Daoy (cell line): ENCODE measurements at places on chromosomes 3 and 15.

- no peak for DNase-seq
Observed at GRCh38 chr3:5690904-5691532, 503.5 kb downstream of the EDEM1 start.

GRCh38 chr3:182201456-182202168 is 489.9 kb downstream of the SOX2 start:
- DNase-seq, result no peak

DNA sequence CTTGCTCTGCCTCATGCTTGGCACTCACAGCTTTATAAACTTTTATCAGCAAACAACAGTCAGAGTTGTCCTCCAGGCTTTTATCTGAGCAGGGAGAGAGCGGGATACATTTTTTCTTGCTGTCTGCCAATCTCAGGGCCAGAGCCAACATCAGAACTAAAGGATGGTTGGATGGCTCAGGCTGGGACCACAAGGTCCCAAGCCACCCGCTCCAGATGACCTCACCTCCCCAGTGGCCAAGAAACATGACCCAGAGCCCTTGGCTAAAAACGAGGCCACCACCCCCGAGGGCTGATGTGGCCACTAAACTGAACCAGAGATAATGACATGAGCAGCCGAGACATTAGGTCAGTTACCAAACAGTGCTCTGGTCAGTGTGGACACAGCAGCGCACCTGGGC is 18.8 kb upstream of the SPATA12 start:
- no peak for DNase-seq

- no peak for DNase-seq
Observed at GRCh38 chr15:48984811-48985352, 21.2 kb upstream of the SHC4 start.

GRCh38 chr3:101061312-101061711 is 68.1 kb upstream of the ABI3BP start:
- no peak for DNase-seq

DNA sequence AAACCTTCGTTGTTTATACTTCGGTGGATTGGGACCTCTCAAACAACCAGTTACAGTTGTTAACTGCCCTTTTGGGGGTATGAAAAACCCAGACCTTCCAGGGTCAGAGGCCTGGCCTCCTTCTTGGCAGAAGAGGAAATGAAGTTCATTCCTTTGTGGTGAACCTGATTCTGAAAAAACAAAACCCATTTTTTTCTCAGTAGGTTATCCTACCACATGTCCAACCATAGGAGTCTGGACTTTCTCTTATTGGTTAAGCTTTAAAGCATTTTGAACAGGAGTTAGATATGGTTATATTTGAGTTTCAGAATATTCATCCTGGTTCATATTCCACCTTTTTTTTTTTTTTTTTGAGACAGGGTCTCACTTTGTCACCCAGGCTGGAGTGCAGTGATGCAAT is 7.2 kb upstream of the LACTB start:
- peak; percentile 27 for DNase-seq

GRCh38 chr15:70726753-70727152 is 36.6 kb downstream of the UACA start:
- DNase-seq, result no peak

DNA sequence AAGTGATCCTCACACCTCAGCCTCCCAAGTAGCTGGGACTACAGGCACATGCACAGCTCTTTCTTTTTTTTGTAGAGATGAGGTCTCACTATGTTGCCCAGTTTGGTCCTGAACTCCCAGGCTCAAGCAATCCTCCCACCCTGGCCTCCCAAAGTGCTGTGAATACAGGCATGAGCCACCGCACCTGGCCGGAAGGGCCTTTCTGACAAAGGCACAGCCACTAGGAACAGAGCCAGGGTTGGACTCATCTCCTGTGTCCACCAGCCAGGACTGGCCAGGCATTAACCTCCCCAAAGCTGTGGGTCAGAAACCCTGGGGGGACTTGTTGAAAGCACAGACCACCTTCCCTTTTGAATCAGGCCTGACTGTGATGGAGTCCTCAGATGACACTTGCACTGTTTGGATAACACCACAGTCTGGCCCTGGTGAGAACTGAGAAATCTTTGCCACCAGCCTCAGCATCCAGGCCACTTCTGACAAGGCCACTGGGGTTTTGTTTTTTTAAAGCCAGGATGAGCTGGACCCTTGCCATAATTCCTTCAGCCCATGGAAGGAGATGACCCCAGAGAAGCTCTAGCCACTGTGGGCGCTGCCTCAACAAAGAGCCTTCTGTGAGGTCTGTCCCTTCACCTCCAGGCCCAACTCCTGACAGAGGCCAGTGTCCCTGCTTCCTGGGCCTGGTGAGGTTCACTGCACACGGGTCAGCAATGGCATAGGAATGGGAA is 4.8 kb downstream of the TKT start:
- no peak for DNase-seq

- peak; percentile 28 for DNase-seq
Observed at GRCh38 chr15:91566141-91566540, 287.4 kb upstream of the SLCO3A1 start.

DNA sequence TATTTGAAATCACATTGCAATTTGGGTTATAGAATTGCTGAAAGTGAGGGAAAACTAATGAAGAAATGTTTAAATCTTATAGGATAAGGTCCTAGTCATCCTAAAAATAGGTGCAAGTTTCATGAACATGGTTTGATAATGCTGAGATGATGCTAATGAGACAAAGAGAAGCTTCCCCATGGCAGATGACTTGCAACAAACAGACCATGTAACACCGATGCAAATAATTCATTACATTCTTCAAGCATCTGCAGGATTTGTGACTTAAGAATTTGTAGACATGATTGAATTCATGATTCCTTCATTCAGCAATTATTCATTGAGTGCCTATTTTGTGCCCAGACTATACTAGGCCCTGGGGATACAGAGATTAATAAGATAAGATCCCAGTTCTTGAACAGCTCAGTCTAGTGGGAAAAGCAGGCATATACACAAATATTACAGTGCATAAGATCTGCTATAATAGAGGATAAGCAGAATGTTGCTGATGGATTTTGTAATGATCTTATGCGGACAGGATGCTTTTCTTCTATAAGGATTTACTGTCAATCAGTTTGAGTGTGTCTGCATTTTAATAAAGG is 367.9 kb upstream of the GBE1 start:
- no peak for DNase-seq

GRCh38 chr15:99282121-99282520 is 30.8 kb downstream of the LRRC28 start:
- DNase-seq, result no peak

DNA sequence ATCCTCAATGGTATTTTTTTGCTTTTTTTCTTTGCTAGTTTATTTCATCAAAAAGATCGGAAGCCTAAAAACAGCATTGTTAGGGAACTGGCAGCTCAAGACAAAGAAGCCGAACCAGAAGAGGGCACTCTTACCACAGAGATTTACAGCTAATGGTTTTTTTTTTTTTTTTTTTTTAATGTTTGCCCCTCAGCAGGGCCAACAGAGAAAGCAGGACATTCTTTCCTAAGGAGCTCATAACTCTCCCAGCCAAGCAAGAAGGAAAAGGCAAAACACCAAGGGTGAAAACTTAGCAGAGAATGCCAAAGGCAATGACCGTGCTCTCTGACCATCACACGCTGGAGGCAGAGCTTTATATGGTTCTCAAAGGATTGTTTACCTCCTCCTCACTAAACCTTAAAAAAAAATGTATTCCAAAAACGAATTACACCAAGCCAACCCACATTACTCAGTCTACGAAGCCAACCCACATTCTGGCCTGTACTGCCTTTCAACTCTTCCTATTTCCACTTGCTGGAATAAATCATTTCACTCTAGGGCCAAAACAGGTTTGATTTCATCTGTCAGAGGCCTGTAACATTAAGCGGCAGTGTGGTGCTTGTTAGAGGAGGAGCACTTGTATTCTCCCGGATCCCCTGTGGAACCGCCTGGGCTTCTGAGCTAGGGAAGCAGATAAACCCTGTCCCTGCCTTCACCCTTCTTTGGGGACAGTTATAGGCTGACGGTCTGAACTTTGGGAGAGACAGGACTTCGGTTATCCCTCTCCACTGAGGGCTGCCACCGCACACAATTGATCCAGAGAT is 35.6 kb upstream of the GYG1 start:
- peak; percentile 77 for DNase-seq

DNA sequence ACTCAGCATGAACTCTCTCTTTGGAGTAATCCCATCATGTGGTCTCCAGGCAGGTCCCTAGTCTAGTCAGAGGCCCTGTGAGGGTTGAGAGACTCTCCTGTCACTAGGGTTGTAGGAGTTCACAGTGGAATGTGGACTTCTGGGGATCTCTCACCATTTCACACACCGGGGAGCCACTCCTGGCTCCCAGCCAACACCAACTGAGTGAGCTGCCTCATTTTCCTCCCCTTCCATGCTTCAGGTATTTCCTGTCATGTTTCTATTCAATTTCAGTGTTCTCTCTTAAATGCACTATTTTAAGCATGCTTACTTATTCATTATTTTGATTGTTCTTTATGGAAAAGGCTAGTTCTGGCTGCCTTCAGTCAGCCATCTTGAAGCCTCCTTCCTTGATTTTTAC is 467.5 kb upstream of the ARL6 start:
- DNase-seq, result no peak

- DNase-seq, result no peak
Observed at GRCh38 chr3:188280627-188281026, 126.7 kb downstream of the LPP start.

DNA sequence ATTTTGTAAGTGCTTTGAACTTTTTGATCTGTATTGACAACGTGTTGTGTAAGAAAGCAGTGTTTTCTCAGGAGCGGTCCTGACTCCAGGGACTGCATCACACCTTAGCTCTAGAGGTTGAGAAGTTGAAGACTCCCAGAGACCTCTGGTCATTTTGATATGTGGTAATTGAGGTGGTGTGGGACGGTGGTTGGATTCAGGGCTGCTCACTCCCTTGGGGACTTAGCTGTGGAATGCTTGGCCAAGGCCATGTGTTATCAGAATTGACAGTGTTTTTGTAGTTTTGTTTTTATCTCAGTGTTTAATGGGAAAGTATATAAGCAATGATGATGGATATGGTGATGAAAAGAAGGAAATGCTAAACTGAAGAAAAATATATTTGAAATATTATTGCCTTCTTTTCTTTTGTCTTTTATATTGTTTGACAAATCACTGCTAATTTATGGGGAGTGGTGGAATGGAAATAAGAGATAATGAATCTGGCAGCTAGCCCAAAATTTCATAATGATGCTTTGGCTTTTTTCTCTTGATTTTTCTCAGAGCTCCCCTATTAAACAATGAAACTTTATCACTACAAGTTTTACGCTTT is 16.0 kb downstream of the CMSS1 start:
- DNase-seq, result no peak

DNA sequence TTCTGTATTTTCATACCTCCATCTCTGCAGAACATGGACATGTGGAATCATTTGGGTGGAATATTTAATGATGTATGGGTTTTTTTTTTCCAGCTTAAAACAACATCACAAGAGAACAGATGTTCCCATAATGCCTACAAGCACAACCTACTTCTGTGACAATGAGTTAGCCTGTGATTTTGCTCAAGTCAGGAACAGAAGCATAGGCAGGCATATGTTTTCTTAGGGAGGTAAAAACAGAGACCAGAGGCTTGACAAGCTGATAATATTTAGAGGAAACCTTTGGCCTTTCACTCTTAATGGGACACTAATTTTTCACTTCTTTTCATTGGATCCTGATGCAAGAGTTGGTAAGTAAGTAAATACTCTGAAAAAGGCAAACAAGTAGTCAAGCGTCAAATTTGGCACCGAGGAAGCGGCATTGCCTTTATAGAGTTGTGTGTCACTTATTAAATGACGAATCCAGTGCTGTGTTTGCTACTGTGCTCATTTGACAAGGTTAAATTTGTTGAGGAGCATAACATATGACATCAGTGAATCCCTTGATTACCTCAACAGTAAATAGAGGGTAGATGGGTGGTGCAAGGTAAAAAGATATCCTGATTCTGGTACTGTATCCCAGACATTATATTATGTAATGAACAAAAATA is 66.7 kb upstream of the RBMS3 start:
- DNase-seq, result no peak

GRCh38 chr15:68352401-68353062 is 75.0 kb downstream of the FEM1B start:
- peak; percentile 96 for DNase-seq

DNA sequence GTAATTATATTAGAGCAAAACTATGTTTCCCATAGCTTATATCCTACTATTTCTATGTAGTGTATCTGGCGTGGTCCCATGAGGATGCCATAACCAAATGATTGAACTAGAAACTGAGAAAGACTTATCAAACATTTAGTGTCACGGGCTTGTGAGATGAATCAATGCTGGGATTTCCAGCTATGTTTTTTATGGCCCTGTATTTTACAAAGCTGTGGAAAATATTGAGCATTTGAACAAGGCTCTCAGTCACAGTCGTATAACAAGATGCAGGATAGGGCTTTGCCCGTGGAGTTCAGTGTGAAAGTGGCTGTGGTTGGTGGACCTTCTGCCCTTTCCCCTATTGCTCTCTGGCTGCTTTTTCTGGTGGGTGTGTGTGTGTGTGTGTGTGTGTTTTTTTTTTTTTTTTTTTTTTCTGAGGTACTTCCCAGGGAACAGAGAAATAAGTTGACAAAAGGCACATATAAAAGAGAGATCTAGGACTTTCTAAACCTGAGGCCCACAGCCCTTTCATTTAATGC is 60.7 kb downstream of the CACNA1D start:
- no peak for DNase-seq

DNA sequence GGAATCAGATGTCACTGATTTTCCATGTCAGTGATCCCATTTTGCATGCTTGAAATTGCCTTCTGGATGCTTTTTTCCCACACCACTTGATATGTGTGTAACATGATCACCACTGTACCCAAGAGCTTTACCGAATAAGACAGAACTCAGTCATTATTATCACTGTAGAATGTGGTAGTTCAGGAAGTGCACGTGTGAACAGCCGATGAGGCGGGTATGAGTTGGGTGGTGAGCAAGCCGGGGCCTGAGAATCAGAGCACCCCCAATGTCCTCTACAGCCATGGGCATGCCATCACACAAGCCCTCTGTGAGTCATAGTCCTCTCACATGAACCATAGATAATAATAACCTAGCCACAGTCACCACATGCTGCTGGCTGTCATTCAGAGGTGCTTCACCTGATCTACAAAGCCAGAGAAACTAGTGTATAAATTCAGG is 470.8 kb downstream of the SOX2 start:
- DNase-seq, result peak; percentile 88

- DNase-seq, result no peak
Observed at GRCh38 chr3:46206282-46207015, 1.7 kb downstream of the CCR1 start.

DNA sequence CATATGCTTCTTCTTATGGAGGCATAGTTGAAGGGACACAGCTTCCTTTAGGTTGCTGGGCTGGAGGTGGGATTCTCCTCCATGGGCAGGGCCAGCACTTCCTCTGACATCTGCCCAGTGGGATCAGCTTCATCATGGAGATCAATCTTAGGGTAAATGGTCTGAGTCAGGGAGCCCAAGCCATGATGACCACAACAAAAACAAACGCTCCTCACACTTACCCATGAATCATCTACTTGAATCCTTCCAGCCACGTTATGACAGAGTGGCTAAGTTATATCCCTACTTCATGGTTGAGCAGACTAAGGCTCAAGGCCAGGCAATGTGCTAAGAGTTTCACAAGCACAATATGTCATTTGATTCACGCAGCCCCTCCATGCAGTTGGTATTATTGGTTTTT is 87.2 kb upstream of the NMNAT3 start:
- DNase-seq, result peak; percentile 95
